ENCODE measurements at places on chromosomes 3 and 15.

DNA sequence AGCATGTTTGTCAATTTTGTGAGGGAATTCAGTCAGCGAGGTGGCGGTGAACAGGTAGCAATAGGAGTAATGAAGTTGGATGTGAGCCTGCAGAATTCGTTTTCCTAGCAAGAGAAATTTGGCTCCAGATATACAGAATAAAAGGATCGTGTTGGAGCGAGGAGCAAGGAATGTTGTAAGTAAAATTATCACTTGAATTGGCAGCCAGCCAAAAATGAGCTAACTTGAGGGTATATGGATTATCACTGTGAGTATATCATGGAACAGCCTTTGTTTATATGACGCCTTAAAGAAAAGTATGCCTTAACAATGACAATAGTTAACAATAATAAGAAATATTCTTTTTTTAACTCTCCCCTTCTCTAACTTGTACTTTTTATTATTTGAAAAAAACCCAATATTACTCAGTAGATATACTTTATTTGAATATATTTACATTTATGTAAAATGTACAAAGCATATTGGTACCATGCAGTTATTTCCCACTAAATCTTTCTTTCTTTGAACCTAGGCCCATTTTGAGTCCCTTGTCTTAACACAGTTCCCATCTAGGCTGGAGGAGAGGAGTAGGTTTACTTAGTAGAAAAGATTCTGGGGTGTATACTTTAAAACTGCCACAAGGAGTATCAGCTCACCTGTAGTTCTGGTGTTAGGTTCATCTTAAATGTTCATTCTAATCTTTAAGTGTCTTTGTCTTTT lies 29.3 kb downstream of the EPHA6 start:
- no peaks in the 10 kb centered on the region for H3K4me1 ChIP-seq
- DNase-seq = no peak
- H3K27me3 ChIP-seq = no peaks in the 10 kb centered on the region
- no peaks in the 10 kb centered on the region for H3K36me3 ChIP-seq

DNA sequence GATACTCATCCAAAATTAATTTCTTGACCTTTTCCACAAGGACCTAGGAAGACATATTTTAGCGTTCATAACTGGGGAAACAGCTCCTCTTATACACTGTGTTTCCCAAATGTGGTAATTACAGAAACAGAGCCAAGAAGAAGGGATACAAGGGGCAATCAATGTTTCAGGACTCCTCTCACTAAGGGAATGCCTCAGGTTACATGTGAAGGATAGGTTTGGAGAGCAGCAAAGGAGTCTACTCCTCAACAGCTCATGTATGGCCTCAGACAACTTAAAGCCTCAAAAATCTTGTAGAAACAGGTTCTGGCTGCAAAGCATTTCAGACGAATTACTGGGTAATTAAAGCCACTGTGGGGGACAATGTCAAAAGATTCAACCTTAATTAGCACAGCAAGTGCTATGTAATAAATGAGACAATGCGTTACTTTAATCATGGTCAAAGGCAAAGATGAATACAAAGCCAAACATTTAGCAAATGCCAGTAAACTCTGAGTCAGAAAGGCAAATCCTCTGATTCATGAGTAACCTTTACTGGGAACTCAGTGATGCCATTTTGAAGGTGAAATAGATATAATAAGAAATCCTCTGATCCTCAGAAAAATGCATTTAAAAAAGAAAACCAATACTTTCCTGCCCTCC lies 1111.2 kb downstream of the TUSC7 start:
- H3K4me1 ChIP-seq = no peaks in the 10 kb centered on the region
- DNase-seq = no peak
- no peaks in the 10 kb centered on the region for H3K36me3 ChIP-seq
- no peak overlapping the region for H3K4me3 ChIP-seq

DNA sequence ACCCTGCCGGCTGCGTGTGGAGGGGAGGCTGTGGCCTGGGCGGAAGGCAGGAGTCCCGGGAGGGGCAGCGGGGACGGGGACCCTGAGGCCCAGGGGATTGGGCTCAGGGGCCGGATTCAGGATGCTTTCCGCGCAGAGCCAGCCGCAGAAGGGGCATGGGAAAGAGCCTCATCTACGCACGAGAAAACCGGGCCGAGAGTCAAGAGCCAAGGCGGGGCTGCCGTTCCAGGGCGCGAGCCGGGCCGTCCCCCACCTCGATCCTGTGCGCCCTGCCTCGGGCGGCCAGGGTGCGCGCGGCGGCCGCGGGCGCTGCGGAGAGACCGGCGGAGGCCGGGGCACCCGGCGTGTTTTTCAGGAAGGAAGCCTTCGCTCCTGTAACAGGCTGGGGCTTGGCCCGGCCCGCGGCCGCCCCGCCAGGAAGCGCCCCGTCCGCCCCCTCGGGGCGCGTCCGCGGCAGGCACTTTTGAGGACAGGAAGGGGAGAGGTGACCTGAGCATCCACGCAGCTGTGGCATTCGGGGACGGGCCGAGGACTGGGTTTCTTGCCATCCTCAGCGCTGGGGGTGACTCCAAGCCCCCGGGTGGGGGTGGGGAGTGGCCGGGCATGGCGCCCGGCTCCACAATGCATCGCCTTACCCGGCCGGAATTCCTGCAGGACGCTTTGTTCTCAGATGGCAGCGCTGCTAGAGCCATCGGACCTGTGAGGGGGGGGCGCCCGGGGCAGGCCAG lies 62.3 kb upstream of the GATA2 start:
- H3K4me3 ChIP-seq = peak overlapping the region; percentile 61
- DNase-seq = no peak
- H3K27ac ChIP-seq = no peak overlapping the region
- H3K36me3 ChIP-seq = peaks cover 14% of the 10 kb centered on the region

GRCh38 chr3:54515441-54516213 lies 393.3 kb downstream of the CACNA2D3 start:
- no peaks in the 10 kb centered on the region for H3K4me1 ChIP-seq
- H3K36me3 ChIP-seq = no peaks in the 10 kb centered on the region
- H3K27me3 ChIP-seq = no peaks in the 10 kb centered on the region
- no peak overlapping the region for H3K4me3 ChIP-seq

GRCh38 chr15:62639906-62640605 lies 402.5 kb upstream of the TPM1 start:
- no peak overlapping the region for H3K4me3 ChIP-seq
- peaks cover 4% of the 10 kb centered on the region for H3K36me3 ChIP-seq
- no peak overlapping the region for H3K27ac ChIP-seq
- no peak for DNase-seq
- H3K27me3 ChIP-seq = peaks cover 32% of the 10 kb centered on the region

GRCh38 chr15:44066211-44066827 lies 128.8 kb downstream of the FRMD5 start:
- H3K27ac ChIP-seq = peak overlapping the region; percentile 68
- DNase-seq = peak; percentile 46
- H3K4me3 ChIP-seq = no peak overlapping the region
- H3K4me1 ChIP-seq = peaks cover 4% of the 10 kb centered on the region
- H3K36me3 ChIP-seq = peaks cover 3% of the 10 kb centered on the region

DNA sequence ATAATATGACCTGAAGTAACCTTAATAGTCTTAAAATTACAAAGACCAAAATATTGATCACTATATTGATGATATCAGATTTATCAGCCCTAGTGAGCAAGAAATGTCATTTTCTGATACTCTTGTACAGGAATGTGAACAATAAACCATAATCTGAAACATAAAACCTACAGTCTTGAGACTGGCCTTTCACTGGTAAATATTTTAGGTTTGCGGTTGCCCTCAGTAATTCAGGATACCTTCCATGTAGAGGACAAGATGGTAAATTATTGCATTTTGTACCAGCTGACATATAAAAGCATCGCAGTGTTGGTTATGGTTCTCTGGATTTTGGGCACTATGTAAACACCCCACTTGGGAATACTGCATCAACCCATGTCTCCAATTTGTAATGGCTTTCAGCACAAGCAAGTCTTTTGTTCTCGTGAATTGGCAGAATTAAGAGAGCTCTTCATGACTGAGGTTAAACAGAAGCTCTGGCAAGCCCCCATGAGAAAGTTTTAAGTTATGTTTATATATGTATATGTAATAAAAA lies 128.5 kb downstream of the LMLN start:
- H3K4me3 ChIP-seq = no peak overlapping the region
- peaks cover 40% of the 10 kb centered on the region for H3K27me3 ChIP-seq
- DNase-seq = no peak
- H3K4me1 ChIP-seq = no peaks in the 10 kb centered on the region
- no peak overlapping the region for H3K27ac ChIP-seq

GRCh38 chr3:28290863-28291300 lies 49.5 kb downstream of the CMC1 start:
- H3K4me3 ChIP-seq = no peak overlapping the region
- H3K27ac ChIP-seq = no peak overlapping the region
- H3K4me1 ChIP-seq = peaks cover 19% of the 10 kb centered on the region
- H3K27me3 ChIP-seq = no peaks in the 10 kb centered on the region
- peaks cover 5% of the 10 kb centered on the region for H3K36me3 ChIP-seq
- no peak for DNase-seq

DNA sequence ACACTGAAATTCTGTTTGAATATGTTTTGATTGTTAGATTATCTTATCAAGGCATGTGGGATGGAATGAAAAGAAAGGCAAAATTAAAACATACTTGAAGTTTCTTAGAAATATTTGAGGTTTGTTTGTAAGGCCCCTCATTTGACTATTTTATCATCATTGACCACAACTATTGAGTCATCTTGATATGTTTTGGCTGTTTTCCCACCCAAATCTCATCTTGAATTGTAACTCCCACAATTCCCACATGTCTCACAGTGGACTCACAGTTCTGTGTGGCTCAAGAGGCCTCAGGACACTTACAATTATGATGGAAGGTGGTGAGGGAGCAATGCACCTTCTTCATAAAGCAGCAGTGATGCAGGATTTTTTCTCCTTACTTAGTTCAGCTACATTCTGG lies 917.1 kb downstream of the PLOD2 start:
- no peak overlapping the region for H3K27ac ChIP-seq
- no peak for DNase-seq
- no peak overlapping the region for H3K4me3 ChIP-seq
- H3K36me3 ChIP-seq = no peaks in the 10 kb centered on the region
- no peaks in the 10 kb centered on the region for H3K4me1 ChIP-seq
- H3K27me3 ChIP-seq = no peaks in the 10 kb centered on the region

GRCh38 chr15:100520132-100520921 lies 8.4 kb downstream of the CERS3 start:
- H3K4me3 ChIP-seq = peak overlapping the region; percentile 49
- DNase-seq = no peak
- peaks cover 2% of the 10 kb centered on the region for H3K36me3 ChIP-seq
- H3K27ac ChIP-seq = peak overlapping the region; percentile 76

DNA sequence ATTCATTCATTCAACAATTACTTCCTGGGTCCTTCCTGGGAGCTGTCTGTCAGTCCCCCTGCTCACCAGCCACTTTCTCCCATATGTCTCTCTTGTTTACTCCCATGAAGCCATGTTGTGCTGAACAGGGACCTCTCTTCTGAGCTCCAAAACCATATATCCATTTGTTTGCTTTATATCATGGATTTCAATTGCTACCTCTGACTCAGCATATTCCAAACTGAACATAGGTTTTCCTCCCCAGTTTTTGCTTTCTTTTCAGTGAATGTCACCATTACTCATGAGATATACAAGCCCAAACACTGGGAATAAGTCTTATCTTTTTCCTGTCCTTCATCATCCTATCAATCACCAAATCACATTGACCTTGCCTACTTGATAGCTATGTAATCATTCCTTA lies 152.5 kb upstream of the P2RY1 start:
- H3K27me3 ChIP-seq = peaks cover 8% of the 10 kb centered on the region
- DNase-seq = no peak
- no peak overlapping the region for H3K27ac ChIP-seq
- no peaks in the 10 kb centered on the region for H3K36me3 ChIP-seq

DNA sequence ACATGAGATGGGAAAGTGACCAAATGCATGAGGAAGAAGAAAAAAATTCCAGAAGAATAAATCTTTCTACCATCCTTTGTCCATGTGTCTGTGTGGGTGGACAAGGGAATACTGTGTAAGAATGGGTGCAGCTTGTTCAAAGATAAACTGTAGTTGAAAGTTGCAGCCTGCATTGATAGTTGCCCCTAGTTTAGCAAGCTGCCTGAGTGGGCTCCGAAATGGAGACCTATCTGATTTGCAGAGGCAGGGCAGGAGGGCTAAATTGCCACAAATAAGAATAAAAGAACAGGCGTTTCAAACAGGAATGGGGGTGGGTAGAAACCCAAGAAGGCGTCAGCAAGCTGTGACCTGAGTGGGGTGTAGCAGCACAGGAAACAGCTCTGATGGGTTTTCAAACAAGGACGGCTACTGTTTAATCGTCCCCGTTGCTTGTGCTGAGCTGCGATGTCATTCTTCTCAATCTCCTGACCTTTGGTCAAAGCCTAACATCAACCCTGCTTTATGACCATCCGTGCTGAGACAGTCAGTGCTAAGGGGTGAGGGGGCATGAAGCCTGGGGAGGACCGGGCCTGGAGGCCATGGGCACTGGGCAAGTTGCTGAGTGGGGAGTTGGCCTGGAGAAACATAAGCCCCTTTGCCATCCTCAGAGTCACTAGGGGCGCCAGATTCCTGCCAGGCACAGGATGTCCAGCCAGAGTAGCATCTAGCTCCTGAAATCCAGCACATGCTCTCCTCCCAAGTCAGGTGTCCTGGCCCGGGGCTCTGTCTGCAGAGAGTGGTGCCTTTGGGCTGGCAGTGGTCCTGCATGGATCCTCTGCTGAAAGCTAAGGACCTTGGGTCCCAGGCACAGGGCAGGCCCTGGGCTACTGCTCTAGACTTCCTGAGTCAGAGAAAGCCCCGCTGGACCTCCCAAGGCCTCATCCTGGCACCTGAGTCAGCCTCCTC lies 19.2 kb upstream of the C15orf39 start:
- no peak overlapping the region for H3K4me3 ChIP-seq
- H3K36me3 ChIP-seq = no peaks in the 10 kb centered on the region
- DNase-seq = no peak
- peaks cover 6% of the 10 kb centered on the region for H3K4me1 ChIP-seq
- H3K27ac ChIP-seq = no peak overlapping the region

DNA sequence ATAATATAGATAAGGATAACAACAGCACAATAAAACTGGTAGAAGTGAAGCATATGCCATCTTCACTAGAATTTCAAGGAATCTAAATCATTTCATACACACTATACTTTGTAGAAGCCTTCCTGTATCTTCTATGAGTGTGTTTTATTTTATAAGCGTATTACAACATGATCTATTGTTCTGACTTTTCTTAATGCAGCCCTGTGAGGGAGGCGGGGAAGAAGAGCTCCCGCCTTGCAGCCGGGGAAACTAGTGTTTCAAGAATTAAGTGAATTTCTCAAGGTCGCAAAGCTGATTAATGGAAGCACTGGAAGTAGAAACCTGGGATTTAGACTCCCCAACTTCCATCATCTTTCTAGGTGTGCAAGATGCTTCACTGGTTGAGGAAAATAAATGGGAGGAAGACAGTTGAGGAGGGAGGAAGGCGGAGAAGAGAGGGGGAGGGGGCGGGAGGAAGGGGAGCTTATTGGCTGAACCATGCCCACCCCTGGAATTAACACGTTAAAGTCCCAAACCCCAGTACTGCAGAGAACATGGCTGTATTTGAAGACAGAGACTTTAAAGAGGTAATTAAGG lies 32.9 kb downstream of the VGLL4 start:
- no peaks in the 10 kb centered on the region for H3K36me3 ChIP-seq
- DNase-seq = no peak
- peak overlapping the region; percentile 68 for H3K27ac ChIP-seq
- no peak overlapping the region for H3K4me3 ChIP-seq
- H3K27me3 ChIP-seq = no peaks in the 10 kb centered on the region
- peaks cover 44% of the 10 kb centered on the region for H3K4me1 ChIP-seq

- peak; percentile 23 for DNase-seq
- no peak overlapping the region for H3K4me3 ChIP-seq
- H3K36me3 ChIP-seq = no peaks in the 10 kb centered on the region
- no peak overlapping the region for H3K27ac ChIP-seq
- H3K4me1 ChIP-seq = peaks cover 4% of the 10 kb centered on the region
- H3K27me3 ChIP-seq = no peaks in the 10 kb centered on the region
Observed at GRCh38 chr15:78195735-78196201, 38.6 kb downstream of the ACSBG1 start.

All from T-helper 17 cell (primary cell).